ENCODE measurements at places on chromosomes 1 and 21.

- no peak for DNase-seq
Measured at GRCh38 chr1:153539395-153540093, 1.2 kb downstream of the S100A5 start.

DNA sequence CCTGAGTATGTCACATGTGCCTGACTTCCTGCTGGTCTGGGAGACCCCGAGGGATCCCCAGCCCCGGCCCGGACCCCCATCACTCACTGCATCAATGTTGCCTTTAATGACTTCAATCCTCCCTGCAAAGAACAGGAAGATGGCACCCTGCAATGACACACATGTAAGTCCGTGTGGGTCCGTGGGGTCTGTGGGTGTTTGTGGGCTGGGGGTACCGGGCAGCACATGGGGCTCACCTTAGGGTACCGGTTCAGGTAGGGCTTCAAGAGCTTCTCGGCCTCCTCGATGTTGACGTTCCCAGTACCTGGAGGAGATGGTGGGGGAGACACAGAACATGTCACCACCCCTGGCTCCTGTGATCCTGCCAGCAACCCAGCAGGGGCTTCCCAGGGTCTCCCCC lies 28.1 kb downstream of the TTC39A start:
- DNase-seq, result no peak

GRCh38 chr1:24923485-24924113 lies 6.5 kb downstream of the RUNX3 start:
- DNase-seq, result no peak

DNA sequence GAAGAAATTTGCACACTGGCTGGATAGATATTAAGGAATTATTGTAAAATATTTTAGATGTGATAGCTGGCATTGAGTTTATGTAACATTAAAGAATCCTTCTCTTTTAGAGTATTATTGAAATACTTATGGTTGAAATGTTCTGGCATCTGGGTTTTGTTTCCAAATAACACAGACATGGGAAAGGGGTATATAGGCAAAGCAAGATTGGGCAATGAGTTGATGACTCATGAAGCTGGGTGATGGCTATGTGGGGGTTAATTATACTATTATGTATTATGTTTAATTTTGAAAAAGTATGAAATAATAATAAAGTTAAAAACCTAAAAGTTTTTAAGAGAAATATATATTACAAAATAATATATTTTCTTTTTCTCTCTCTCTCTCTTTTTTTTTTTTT lies 12.5 kb upstream of the PTPN14 start:
- DNase-seq, result no peak

- DNase-seq, result no peak
Measured at GRCh38 chr1:234778221-234779159, 168.5 kb upstream of the IRF2BP2 start.

GRCh38 chr1:167099851-167100250 lies 6.0 kb downstream of the STYXL2 start:
- no peak for DNase-seq

GRCh38 chr1:36669262-36669661 lies 186.5 kb upstream of the CSF3R start:
- no peak for DNase-seq

DNA sequence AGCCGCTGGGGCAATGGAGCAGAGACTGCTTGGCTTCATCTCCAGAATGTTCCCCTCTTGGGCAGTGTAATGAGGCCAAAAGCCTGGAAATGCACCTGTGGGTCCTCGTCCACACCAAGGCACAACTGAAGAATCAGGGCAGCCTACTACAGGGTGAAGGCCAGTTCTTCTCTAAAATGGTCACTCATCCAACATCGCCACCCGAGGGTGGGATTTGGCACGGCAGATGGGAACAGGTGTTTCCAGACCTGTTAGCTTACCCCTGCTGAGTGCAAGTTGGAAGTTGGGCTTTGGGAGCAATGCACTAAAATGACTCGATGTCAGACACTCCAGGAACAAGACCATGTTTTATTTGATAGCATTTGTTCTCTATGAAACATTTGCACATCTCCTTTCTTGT lies 543.7 kb downstream of the NPHP4 start:
- no peak for DNase-seq

DNA sequence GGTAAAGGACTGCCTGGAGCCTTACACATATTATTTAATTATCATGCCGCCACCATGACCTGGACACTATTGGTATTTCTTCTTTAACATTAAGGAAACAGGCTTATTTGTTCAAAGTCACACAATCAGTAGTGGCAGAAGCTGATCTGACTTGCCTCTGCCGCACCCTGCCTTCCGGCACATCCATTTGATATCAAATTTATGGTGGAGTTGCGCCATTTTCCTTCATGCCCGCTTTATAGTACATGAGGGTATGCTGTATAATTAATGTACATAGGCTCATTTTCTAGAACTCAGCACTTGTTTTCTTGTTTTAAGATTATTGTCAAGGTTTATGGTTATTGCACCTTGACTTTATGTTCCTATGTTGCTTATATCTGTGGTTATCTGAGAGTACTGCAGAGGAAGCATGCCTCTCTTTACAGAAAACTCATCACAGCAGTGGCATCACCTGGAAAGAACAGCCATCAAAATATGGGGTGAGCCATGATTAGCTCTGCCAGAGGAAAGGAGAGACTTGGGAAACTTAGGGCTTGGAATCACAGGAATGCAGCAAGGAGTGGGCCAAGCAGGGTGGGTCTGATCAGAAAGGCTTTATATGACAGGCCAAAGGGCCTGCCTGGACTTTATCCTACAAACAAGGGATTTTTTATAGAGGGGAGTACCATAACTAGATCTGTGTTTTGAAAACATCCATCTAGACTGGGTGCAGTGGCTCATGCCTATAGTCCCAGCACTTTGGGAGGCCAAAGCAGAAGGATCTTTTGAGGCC lies 72.2 kb upstream of the GJB5 start:
- DNase-seq, result no peak

DNA sequence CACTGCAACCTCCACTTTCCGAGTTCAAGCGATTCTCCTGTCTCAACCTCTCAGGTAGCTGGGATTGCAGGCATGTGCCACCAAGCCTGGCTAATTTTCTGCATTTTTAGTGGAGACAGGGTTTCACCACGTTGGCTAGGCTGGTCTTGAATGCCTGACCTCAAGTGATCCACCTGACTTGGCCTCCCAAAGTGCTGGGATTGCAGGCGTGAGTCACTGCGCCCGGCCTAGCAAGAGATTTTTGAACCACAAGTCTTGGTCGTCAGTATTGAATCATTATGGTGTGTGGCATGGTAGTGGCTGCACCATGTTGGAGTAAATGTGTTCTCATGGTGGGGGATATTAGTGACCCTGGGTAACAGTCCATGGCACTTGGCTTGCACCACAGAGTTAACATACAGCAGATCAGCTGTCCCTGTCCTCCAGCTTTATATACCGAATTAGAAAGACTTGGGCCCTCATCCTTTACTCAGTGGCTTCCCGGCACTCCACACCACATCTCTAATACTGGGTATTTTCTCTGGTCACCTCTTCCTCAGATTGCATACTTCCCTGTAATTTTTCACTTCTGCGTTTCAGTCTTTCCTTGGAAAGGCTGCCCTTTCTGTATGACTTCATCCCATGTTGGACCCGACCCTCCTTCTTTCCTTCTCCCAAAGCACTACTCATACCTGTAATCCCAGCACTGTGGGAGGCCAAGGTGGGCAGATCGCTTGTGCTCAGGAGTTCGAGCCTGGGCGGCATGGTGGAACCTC lies 25.1 kb downstream of the AK4 start:
- no peak for DNase-seq

DNA sequence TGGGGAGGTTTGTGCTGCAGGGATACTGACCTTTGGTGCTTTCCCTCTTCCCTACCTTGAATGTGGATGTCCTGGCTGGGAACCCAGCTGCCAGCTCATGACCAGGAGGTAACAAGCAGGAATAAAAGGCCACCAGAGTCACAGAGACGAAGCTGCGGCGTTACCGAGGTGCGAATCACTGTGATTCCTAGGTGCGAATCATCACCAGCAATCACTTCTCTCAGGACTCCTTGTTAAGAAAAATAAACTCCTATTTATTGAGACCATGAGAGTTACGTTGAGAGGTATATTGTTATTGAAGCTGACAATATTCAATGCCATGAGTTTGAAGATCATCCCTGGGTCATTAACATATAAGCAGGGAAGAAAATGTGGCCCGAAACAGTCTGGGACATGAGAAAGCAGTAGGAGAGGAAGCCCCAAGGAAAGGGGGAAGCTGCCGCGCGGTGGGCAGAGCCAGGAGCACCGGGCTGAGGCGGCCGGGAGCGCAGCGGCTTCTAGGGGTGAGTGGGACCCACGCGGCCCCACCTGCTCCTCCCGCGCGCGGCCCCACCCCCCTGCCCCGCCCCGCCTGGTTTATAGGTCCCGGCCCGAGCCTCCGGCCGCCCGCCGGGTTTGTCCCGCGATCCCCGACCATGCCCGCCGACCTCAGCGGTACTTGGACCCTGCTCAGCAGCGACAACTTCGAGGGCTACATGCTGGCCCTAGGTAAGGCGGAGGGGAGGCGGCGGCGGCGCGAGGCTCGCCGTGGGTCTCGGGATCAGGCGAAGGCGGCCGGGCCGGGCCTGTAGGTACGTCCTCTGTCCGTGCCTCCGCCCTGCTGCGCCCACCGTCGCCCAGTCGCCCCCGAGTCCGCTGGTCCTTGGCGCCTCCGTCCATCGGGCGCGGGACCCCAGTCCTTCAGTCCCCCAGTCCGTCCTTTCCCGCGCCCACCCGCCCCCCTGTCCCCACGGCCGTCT lies at the start of gene RBP7:
RBP7 (plus strand) TSS at position 605 of the 959 bp plus-strand sequence; CDS start at position 636, 31 bp downstream.
- peak; percentile 8 for DNase-seq

- no peak for DNase-seq
Measured at GRCh38 chr21:46661642-46662366, 26.3 kb downstream of the PRMT2 start.

DNA sequence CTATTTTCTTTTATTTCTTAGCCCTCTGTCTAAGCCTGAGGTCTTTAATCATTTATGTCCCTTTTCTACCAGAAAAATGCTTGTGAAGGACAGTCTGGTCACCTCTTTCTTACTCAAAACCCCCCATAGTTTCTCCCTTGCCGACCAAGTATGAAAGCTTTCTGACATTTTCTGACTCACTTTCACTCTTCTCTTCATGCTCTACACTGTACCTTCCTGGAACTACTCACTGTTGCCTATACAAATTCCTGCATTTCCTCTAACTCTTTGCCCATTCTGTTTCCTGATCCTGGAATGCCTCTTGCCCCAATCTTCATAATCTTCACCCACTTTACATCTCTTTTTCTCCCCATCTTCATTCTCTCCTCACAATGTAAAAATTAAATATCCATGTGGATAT lies 380.0 kb downstream of the HHIPL2 start:
- no peak for DNase-seq

- DNase-seq, result no peak
Measured at GRCh38 chr1:173410133-173410793, 66.9 kb upstream of the PRDX6 start.

DNA sequence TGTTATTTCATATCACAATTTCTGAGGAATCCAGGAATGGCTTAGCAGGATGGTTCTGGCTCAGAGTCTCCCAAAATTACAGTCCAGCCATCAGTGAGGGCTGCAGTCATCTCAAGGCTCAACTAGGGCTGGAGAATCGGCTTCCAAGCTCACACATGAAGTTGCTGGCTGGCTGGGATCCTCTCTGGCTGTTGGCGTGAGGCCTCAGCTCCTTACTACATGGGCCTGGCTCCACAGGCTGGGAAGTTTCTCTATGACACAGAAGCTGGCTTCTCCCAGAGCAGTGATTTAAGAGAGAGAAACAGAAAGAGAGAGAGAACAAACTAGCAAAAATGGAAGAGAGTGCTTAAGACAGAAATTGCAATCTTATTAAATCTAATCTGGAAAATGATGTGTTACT lies 38.8 kb upstream of the RGS8 start:
- DNase-seq, result no peak

- DNase-seq, result no peak
Measured at GRCh38 chr1:53091841-53092645, 30.0 kb downstream of the PODN start.

- DNase-seq, result peak; percentile 75
Measured at GRCh38 chr1:18217398-18218043, 109.9 kb downstream of the IGSF21 start.

- DNase-seq, result peak; percentile 63
Measured at GRCh38 chr1:51309291-51309690, 21.1 kb downstream of the TTC39A start.

- no peak for DNase-seq
Measured at GRCh38 chr1:39080831-39081270, 54.7 kb downstream of the NDUFS5 start.

- no peak for DNase-seq
Measured at GRCh38 chr1:204688007-204688406, 2.5 kb upstream of the LRRN2 start.

GRCh38 chr1:243731301-243731891 lies 118.6 kb downstream of the AKT3 start:
- DNase-seq, result peak; percentile 28

DNA sequence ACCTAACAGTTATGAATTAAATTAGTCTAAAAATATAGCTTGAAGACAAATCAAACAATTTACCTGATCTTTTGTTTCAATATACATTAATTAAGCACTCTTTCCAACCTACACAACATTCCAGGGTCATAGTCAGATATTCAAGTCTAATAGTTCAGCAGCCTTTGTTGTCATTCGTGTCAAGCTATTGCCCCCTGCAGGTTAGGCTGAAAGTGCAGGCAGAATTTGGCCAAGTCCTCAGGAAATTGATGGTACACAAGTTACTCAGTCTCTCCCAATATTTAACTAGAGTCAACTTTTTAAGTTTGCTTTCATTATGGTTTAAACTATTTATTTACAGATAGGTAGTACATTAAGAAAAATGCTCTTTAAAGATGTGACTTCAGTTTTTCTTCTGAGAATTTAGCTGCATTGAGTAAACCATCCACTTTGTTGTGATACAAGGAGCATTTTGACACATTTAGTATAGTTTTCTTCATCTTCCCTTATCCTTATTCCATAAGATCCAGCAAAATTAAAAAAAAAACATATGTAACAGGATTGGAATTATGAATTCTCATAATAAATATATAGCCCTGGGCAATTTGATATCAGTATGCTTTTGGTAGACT lies 130.3 kb upstream of the DPYD start:
- DNase-seq, result peak; percentile 87

DNA sequence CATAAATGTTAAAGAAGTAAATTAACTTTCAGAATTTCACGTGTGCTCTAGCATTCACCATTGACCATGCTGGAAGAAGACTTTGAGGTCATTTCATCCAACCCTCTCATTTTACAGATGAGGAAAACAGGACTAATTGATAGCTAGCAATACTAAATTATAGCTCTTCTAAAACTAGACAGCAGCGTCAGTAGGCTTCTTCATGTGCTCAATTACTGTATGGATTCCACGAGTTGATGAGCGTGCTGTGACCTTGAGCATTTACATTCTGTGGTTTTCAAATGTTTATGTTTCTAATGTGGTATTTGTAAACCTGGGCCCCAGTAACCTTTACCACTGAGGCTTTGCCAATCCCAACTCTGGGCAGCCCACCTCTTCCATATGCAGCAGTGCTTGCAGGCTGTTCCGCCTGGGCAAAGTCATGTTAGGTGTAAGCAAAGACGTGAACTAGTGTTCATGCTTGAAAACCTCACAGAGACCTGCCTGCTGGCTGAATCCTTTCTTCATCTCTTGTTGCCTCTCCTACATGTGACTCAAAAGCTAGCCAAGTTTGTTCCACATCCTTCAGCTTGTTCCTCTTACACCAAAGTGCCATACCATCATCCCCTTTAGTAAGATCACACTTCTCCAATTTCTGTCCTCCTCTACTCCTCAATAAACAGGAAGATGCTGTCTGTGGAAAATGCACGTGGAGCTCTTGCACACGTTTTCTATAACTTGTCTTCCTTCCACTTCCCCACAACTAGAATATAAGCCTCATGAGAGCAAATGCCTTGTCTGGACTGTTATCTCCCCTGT lies 17.2 kb downstream of the KCNJ15 start:
- DNase-seq, result no peak

GRCh38 chr1:172494166-172494565 lies 38.8 kb upstream of the SUCO start:
- DNase-seq, result no peak

GRCh38 chr1:207188901-207189300 lies 84.9 kb downstream of the C4BPA start:
- no peak for DNase-seq
